ENCODE measurements at places on chromosomes 11 and 22. TPM values are rescaled to one million over a fixed set of nuclear protein-coding genes. Genes with fewer than 3 reads are reported as not detected.

Gene DDIAS
- total RNA-seq, result 0.25 TPM

Gene OR2AG1
- total RNA-seq, result not detected

DNA sequence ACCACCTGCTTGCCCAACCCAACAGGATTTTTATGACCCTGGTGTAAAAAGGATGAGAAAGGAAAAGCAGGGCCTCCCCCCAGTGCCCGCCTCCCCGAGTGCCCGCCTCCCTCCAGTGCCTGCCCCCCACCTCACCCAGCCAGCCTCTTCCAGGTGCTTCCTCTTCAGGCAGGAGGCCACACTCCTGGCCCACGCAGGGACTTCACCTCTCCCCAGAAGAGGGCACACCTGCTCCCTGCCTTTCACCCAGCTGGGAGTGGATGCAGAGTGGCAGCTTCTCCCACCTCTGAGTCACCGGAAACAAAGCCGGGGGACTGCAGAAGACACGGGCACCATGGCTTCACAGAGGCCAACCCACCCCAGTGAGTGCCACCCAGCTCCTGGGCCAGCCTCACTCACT lies 16.1 kb downstream of the CPT1A start:
- no peak for DNase-seq

Gene C22orf42
- total RNA-seq, result not detected

Gene BCL2L13
- 31.8 TPM for total RNA-seq
